Spinal cord (tissue), 10 donors: ENCODE measurements at places on chromosomes 2 and 18.

GRCh38 chr2:10278029-10278762 is 24.5 kb upstream of the HPCAL1 start:
- DNase-seq, result no peak

DNA sequence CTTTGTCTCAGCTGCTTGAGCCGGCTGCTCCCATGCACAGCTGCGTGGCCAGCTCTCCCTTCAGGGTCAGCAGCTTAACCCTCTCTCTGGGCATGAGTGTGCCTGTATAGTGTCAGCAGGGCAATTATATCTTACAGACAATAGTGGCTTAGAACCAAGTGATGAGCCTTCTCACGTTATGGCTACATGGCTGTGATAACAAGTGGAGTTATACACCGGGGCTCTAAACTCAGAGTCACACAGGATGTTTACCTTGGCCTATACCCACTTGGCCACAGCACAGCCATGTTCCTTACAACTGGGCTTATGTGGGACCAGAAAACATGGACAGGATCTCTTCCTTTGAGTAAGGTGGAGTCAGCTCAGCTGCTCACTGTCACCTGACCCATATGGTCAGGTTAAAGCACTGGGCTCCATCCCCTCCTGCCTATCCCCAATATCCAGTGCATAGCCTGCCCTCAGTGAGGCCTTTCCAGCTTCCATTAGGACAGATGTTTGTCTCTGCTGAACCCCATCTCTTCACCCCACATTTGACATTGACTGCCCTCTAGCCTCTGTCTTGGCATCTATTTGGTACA is 294.2 kb upstream of the NCKAP5 start:
- DNase-seq, result no peak

- no peak for DNase-seq
Measured at GRCh38 chr2:171479154-171479814, 43.0 kb upstream of the CYBRD1 start.

- no peak for DNase-seq
Measured at GRCh38 chr2:198660501-198660900, 797.2 kb downstream of the SATB2 start.

DNA sequence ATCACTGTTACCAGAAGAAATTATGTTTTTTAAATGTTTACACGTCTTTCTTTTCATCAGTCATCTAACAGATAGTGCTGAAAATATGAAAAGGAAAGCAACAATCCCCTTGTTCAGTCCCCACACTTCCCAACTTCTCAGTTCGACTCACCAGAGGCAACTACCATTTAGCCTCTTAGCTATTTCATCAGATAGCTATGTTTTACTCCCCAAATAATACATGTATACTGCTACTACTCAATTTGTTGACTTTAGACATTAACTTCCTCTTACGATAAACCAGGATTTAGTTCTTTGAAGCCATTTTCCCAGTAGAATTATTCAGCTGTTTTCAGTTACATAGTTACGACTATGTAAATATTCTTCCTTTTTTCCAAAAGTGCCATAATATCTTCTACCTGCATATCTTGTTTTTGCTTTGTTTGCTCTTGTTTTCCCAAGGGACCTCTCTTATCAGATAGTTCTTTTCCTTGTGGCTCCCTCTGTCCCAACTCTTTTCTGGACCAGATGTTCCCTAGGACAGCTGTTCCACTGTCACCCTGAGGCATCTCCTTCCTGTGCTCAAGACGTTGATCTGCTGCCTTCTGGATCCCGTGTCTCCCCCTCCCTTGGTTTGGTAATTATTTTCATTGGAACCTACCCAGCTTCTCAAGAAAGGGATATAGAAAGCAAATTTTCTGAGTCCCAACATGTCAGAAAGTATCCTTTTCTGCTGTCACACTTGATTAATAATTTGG is 289.3 kb upstream of the TANK start:
- no peak for DNase-seq

DNA sequence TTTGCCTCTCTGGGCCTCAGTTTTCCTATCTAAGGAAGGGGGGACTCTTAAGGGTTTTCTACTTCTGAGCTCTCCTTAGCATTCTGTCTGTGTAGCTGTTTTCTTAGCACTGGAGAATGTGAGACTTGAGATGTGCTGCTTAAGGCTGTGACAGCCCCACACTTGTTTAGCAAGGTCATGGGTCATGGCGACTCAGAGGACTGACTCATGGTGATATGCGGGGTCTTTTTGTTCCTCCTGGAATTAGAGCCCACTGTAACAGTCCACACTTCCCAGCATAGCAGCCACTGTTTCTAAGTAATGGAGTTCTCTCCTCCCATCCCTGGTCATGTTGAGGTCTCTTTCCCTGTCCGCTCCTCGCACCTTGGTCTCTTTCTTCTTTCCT is 4.1 kb upstream of the LPIN1 start:
- no peak for DNase-seq

DNA sequence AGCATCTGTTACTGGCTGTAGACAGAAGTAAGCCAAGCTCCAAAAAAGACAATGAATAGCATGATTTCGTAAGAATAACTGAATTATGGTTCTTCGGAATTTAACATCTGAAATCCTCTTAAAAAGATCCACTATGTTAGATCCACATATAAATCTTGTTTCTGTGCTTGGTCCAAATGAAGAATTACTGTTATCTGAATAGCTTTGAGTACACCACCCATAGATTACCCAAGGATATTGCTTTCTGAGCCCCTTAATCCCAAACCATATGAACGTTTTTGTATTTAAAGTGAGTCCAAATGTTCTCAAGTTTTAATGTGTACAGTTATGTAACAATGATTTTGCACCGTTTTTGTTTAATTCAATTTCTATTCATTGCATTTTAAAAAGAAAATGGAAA is 124.9 kb downstream of the DSC3 start:
- DNase-seq, result no peak

- DNase-seq, result no peak
Measured at GRCh38 chr2:208415897-208416296, 9.3 kb downstream of the PTH2R start.

- DNase-seq, result no peak
Measured at GRCh38 chr2:217412277-217412676, 552.4 kb upstream of the TNP1 start.

DNA sequence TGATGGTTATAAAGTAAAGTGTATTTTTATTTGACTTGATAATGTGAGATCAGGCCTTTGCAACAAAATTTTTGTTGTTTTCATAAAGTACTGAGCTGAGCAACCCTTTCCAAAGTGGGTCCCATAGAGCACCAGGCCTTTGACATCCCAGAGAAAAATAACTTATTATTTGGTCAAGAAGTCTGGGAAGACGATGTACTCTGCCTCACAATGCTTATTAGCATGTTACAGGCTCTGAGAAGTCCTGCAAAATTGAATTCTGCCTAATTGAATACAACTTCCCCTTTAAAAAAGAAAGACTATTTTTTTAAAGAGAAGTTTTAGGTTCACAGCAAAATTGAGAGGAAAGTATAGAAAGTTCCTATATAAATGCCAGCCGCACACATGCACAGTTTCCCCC is 151.5 kb upstream of the TCF4 start:
- DNase-seq, result no peak

- no peak for DNase-seq
Measured at GRCh38 chr2:20050646-20051531, 539 bp downstream of the LAPTM4A start.

- no peak for DNase-seq
Measured at GRCh38 chr18:32276906-32277305, 87.1 kb downstream of the MEP1B start.

- no peak for DNase-seq
Measured at GRCh38 chr2:11624893-11625292, 45.1 kb downstream of the NTSR2 start.
